ENCODE measurements at places on chromosomes 2 and 18.

DNA sequence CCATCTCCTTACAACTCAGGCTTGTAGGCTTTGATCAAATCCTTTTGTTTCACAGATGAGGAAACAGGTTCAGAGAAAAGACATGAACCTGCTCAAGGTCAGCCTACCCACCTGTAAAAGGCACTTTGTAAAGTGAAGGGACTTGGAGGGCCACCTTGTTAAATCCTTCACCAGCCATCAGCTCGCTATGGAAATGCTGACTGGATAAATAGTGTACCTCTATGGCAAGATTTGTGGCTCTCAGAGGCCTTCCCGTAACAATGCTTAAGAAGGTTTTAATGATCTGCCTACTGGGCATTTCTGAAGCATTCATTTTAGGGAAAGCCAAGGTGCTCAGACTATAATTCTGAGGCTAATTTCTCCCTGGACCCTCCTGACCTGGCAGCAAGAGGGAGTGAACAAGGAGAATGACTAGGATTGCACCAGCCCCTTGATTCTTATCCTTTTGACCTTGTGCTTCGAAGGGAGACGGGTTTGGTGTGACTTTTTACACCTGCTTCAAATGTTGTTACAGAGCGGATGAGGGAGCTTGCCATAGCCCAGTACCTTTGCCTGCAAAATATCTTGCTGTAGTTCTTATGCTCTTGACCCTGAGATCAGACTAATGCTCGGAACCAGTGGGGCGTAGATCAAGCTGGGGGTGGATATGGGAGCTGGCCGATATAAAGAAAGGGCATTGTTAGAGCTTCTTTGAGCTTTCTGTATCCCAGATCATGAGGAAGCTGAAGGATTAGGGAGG, 90.9 kb upstream of the CXCR4 start:
- no peak for DNase-seq

GRCh38 chr2:167191588-167191987, 303.3 kb downstream of the XIRP2 start:
- DNase-seq: no peak

GRCh38 chr18:71329114-71329513, 1040.3 kb downstream of the SOCS6 start:
- no peak for DNase-seq

DNA sequence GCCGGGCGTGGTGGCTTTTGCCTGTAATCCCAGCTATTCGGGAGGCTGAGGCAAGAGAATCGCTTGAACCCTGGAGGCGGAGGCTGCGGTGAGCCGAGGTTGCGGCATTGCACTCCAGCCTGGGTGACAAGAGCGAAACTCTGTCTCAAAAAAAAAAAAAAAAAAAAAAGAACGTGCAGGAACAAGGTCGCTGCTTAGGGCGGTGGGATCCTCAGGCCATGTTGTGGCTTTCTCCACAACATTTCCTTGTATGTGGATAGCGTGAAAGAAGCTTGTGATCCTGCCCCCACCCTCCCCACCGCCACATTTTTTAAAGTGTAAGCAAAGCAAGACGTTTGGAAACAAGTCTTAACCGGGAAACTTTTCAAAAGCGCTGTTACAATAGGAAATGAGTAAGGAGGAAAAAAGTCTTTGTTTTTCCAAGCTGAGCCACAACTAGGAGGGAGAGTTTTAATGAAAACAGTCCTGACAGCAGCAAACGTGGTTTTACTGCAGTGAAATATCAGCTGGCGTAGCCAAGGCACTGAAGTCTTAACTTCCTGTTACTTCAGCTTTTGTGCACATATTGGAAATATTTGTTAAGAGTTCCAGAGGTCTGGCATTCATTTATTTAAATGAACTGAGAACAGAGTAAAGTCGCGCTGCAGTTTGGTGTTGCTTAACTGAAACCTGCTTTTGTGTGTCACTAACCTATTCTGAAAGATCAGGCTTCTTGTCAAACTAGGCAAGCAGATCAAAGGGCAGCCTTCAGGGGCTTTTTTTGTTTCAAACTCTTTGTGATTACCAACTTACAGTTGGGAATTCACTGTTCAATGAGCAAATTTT, 3.8 kb downstream of the TGIF1 start:
- no peak for DNase-seq

DNA sequence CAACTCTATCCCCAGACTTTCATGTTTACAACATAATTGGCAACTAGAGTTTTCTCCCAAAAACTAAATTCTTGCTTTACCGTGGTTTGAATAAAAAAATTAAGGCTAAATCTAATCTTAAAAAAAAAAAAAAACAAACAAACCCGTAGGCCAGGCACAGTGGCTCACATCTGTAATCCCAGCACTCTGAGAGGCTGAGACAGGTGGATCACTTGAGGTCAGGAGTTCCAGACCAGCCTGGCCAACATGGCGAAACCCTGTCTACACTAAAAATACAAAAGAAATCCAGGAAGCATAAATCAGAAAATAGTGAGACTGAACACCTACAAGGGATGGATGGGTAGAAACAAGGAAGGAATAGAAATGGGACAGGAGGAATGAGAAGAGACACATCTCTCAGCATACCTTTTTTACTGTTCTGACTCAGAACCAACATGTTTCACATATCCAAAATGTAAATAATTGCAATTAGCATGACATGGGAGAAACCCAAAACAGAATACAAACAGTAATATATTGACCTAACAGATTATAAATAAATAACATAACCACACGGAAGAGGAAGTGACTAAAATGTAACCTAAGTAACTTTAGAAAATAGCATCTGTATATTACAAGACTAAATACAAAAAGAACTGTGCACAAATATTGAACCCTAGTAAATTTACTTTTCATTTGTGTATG, 17.5 kb downstream of the MGAT4A start:
- no peak for DNase-seq

DNA sequence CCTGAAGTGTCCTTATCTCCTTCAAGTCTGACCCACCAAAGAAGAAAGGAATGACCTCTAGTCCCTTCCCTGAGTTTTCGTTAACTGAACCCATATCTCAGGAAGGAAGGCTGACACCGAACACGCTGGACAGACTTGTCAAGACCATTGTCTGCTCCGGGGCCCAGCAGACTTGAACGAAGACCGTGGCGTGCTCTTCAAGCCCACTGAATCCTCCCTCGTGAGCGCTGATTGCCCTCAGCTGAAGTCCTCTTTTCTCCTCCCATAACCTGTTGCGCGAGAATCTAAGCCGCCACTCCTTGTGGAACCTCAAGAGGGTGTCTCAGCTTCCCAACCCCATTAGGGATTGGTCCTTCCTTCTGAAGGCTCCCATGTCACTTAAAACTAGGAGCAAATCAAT, 634 bp upstream of the CNDP1 start:
- DNase-seq: no peak

GRCh38 chr2:144277622-144278354, 242.1 kb downstream of the ZEB2 start:
- DNase-seq: no peak

DNA sequence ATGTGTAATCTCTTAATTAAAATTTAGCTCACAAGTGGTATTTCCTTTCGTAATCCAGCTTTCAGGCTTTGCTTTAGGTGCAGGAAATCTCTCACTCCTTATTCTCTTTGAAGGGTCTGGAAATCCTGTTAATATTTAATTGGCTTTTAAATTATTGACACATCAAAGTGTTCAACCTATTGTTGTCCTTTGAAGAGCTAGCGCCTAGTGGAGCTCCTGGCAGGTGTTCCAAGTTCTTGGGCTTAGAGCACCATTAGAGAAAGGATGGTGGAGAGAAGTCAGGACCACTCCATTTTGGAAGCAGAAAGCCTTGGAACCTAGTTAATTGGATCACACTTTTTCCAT, 92.4 kb downstream of the CABLES1 start:
- DNase-seq: no peak

- DNase-seq: no peak
These were observed 2.0 kb upstream of the OSR1 start for GRCh38 chr2:19360266-19360965.
